Left lung (tissue), 14 donors: ENCODE measurements at places on chromosomes 7 and 10. TPM values are rescaled to one million over a fixed set of nuclear protein-coding genes. Genes with fewer than 3 reads are reported as not detected.

DNA sequence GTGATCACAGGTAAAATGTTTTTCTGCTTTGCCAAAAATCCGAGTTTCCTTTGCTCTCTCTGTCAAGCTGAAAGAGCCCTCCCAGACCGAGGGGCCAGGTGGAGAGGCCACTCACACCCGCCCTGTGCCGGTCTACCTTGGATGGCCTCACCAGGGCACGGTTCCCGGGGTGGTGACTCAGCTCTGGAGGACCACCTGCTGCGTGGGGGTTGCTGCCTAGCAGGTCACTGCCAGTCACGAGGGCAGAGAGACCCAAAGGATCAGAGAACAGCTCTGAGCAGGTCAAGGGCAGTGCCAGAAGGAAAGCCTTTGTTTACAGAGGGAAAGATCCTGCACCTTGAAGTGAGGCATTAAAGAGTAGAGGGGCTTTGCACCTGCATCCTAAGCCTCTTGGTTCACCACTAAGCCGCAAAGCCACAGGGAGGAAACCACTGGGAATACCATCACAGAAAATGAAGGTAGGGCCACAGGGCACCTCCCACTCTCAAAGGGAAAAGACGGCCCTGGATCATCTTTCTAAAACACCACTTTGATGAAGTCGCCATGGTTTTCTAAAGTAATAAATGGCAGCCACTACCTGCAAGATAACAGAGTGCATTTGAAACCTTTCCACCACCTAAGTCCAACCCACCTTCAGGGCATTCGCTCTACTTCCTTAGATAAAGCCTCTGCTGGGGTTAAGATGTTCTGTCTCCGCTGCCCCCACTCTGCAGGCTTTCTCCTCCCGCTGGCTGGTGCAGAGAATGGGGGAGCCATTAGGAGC, 160.3 kb upstream of the KLF14 start:
- peak; percentile 92 for DNase-seq
- H3K27ac ChIP-seq = peak overlapping the region; percentile 61

- no peaks in the 10 kb centered on the region for H3K4me1 ChIP-seq
- H3K36me3 ChIP-seq = no peaks in the 10 kb centered on the region
- peaks cover 8% of the 10 kb centered on the region for H3K27me3 ChIP-seq
These were observed 6.9 kb upstream of the PRKAG2 start for GRCh38 chr7:151883857-151884256.

DNA sequence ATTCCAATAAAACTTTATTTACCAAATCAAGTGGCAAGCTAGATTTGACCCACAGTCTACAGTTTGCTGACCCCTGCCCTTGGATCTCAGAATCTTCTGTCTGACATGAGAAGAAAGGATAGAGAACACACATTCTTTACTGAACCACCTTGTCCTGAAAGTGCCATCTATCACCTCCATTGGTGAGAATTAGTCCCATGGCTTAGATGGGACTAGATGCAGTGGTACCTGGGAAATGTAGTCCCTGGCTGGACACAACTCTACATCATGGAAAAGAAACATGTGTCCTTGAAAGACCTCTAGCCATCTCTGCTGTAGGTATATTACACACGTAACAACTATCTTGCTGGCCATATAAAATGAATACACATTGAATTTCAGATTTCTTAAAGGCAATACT, 336.2 kb downstream of the LHFPL3 start:
- no peaks in the 10 kb centered on the region for H3K27me3 ChIP-seq
- no peak overlapping the region for H3K4me3 ChIP-seq
- DNase-seq = no peak
- H3K4me1 ChIP-seq = no peaks in the 10 kb centered on the region
- no peak overlapping the region for H3K27ac ChIP-seq

DNA sequence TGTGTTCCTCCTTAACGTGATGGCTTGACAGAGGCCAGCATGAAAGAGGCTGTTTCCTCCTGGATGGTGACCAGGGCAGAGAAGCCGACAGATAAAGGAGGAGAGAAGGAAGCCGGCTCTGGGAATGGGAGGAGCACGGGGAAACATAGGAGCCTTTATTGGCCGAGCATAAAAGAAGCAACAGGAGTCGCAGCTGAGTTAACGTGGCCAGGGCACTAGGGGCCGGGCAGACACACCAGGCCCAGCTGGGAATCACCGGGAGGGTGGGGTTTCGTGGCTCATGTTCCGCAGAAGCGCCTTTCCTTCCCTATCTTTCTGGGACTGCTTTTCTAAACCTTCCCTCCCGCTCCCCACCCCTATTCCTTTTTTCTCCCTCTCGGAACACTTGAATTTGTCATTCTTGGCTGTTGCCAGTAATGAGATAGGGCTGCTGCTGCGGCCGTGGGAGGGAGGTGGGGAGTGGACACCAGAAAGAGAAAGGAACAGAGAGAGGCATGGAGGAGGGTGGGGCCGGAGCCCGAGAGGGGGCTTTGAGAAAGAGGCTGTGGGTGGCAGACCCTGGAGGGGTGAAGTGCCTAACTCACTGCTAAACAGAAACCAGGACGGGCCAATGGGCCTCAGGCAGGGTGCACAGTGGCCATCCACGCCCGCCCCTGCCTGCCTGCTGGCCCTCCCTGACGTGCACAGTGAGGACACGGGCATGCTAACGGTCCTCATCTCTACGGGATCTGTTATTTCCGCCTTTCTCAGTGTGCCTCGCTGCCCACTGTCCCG, 65.2 kb downstream of the COL13A1 start:
- H3K27me3 ChIP-seq = no peaks in the 10 kb centered on the region
- H3K4me3 ChIP-seq = no peak overlapping the region
- H3K27ac ChIP-seq = peak overlapping the region; percentile 33
- no peaks in the 10 kb centered on the region for H3K36me3 ChIP-seq
- H3K4me1 ChIP-seq = peaks cover 9% of the 10 kb centered on the region
- DNase-seq = no peak

DNA sequence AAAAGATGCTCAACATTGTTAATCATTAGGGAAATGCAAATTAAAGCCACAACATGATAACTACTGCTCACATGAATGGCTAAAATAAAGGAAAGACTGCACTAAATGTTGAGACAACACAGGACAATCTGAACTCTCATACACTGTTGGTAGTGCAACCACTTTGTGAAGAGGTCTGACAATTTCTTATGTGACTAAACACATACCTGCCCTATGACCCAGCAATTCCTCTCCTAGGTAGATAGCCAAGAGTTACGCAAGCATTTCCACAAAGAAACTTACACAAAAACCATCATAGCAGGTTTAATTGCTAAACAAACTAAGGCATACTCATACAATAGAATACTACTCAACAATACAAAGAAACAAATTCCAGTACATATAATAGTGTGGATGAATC, 41.8 kb upstream of the HERPUD2 start:
- DNase-seq = no peak
- no peaks in the 10 kb centered on the region for H3K4me1 ChIP-seq
- H3K27me3 ChIP-seq = no peaks in the 10 kb centered on the region
- H3K4me3 ChIP-seq = no peak overlapping the region
- no peaks in the 10 kb centered on the region for H3K36me3 ChIP-seq

ZNF853 gene
- 3.6 TPM for total RNA-seq

C10orf67 gene
- total RNA-seq = 0.93 TPM
